Renal cortex interstitium (tissue), 15 donors: ENCODE measurements at places on chromosomes 12 and 14. TPM values are rescaled to one million over a fixed set of nuclear protein-coding genes. Genes with fewer than 3 reads are reported as not detected.

Gene CCDC198
- 506 TPM for polyA plus RNA-seq

Gene RNFT2
- 6.7 TPM for polyA plus RNA-seq

Gene BAG5
- polyA plus RNA-seq: 30.4 TPM

Gene RAB2B
- polyA plus RNA-seq: 42.4 TPM

Gene KCNMB4
- 20.7 TPM for polyA plus RNA-seq

Gene CCDC197
- polyA plus RNA-seq: not detected

Gene TPCN1
- 50.5 TPM for polyA plus RNA-seq

Gene DNAJC22
- 26.7 TPM for polyA plus RNA-seq

Gene PTGDR
- polyA plus RNA-seq: 0.33 TPM

Gene SLCO1B1
- polyA plus RNA-seq: 0.08 TPM

Gene RNF212B
- polyA plus RNA-seq: 1.0 TPM

Gene GALNT8
- polyA plus RNA-seq: 3.2 TPM

Gene DGKA
- polyA plus RNA-seq: 15.5 TPM

Gene PAWR
- polyA plus RNA-seq: 91.1 TPM

Gene ZC3H10
- 6.5 TPM for polyA plus RNA-seq

Gene SMOC1
- polyA plus RNA-seq: 2.4 TPM

Gene IL22
- polyA plus RNA-seq: not detected

Gene IGFBP6
- polyA plus RNA-seq: 24.2 TPM

Gene PZP
- 0.47 TPM for polyA plus RNA-seq

Gene TMEM132C
- 1.8 TPM for polyA plus RNA-seq

Gene IFT81
- 45.6 TPM for polyA plus RNA-seq

Gene PIGH
- polyA plus RNA-seq: 41.4 TPM

Gene CLEC4D
- 0.09 TPM for polyA plus RNA-seq

Gene SERPINA3
- 0.45 TPM for polyA plus RNA-seq

Gene SLC8A3
- 0.48 TPM for polyA plus RNA-seq

Gene FBXW8
- polyA plus RNA-seq: 24.4 TPM

Gene BIN2
- polyA plus RNA-seq: 3.9 TPM

Gene NRDE2
- 19.5 TPM for polyA plus RNA-seq

Gene MMP14
- 170 TPM for polyA plus RNA-seq

Gene TAS2R30
- 0.23 TPM for polyA plus RNA-seq

Gene OR9K2
- polyA plus RNA-seq: not detected

Gene SLC25A21
- 4.2 TPM for polyA plus RNA-seq

Gene DDX55
- polyA plus RNA-seq: 31.2 TPM

Gene PSEN1
- 67.9 TPM for polyA plus RNA-seq

Gene LGR5
- 16.6 TPM for polyA plus RNA-seq

Gene SH2B3
- 19.1 TPM for polyA plus RNA-seq

Gene ANO6
- 71.3 TPM for polyA plus RNA-seq

Gene SLC17A8
- polyA plus RNA-seq: 1.2 TPM

Gene LBHD2
- polyA plus RNA-seq: not detected

Gene KRT72
- polyA plus RNA-seq: 0.12 TPM

Gene GZMB
- 0.60 TPM for polyA plus RNA-seq

Gene PMEL
- 3.4 TPM for polyA plus RNA-seq

Gene KRT74
- polyA plus RNA-seq: not detected
